ENCODE measurements at places on chromosomes 3 and 15. TPM values are rescaled to one million over a fixed set of nuclear protein-coding genes. Genes with fewer than 3 reads are reported as not detected.

- DNase-seq: peak; percentile 66
- no peak overlapping the region for H3K27ac ChIP-seq
- H3K4me1 ChIP-seq: peaks cover 23% of the 10 kb centered on the region
- no peaks in the 10 kb centered on the region for H3K36me3 ChIP-seq
- H3K4me3 ChIP-seq: no peak overlapping the region
Measured at GRCh38 chr15:99102332-99103235, 2.3 kb upstream of the SYNM start.

Gene GP9
- polyA plus RNA-seq: 5.5 TPM

GRCh38 chr3:126197854-126198584 is 17.6 kb upstream of the ALDH1L1 start:
- H3K4me3 ChIP-seq: no peak overlapping the region
- no peaks in the 10 kb centered on the region for H3K36me3 ChIP-seq
- H3K27ac ChIP-seq: no peak overlapping the region

DNA sequence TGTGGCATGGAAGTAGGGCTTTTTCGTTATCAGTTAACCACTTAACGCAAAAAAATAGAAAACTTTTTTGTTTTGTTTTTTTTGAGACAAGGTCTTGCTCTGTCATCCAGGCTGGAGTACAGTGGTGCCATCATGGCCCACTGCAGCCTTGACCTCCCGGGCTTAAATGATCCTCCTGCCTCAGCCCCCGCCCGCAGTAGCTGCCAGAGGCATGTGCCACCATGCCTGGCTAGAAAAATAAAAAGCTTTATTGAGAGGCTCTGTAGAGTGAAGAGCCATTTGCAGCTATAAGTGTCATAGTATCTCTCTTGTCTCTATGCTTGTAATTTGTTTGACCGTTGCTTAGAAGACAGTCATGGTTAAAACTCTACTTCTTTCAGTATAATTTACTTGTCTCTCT is 13.5 kb downstream of the PPP4R2 start:
- no peak for DNase-seq
- no peak overlapping the region for H3K4me3 ChIP-seq
- no peaks in the 10 kb centered on the region for H3K27me3 ChIP-seq
- peaks cover 15% of the 10 kb centered on the region for H3K4me1 ChIP-seq
- peaks cover 5% of the 10 kb centered on the region for H3K36me3 ChIP-seq

- H3K36me3 ChIP-seq: no peaks in the 10 kb centered on the region
- DNase-seq: no peak
- no peak overlapping the region for H3K4me3 ChIP-seq
- H3K27me3 ChIP-seq: no peaks in the 10 kb centered on the region
- H3K27ac ChIP-seq: no peak overlapping the region
- H3K4me1 ChIP-seq: peaks cover 8% of the 10 kb centered on the region
Measured at GRCh38 chr3:141469720-141470119, 17.1 kb upstream of the RASA2 start.

Gene CLDN16
- polyA plus RNA-seq: 0.06 TPM

DNA sequence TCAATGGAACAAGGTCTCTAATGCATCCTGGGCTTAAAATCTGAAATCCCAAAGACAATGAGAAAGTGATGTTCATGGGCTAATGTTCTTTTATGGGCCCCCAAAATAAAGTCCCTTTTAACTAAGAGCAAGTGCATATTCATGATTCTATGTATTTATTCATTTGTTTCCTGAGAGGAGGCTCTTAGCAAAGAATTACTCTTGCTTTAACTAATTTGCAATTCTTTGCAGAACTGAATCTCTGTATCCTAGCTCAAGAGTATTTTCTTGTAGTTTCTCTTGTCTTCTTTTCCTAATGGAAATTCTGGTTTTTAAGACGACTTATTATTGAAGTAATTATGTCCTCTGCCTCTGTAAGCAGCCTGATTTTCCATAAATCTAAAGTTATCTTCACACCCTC is 202.2 kb upstream of the TP63 start:
- H3K4me3 ChIP-seq: no peak overlapping the region
- no peak for DNase-seq
- H3K27ac ChIP-seq: no peak overlapping the region
- no peaks in the 10 kb centered on the region for H3K27me3 ChIP-seq
- H3K4me1 ChIP-seq: no peaks in the 10 kb centered on the region

DNA sequence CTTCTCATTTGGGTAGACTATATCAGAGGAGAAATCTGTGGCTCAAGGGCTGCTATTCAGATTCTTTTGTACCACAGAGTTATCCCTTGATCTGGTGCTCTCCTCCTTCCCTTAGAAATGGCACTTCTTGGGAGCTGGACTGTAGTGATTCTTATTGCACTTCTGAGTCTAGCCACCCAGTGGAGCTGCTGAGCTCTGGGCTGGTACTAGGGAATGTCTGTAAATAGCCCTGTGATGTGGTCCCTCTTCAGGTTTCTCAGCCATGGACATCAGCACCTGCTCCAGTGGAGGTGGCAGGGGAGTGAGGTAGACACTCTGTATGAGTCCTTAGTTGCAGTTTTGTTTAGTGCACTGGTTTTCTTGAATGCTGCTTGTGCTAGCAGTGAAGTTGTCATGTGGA is 1292.6 kb downstream of the SI start:
- no peaks in the 10 kb centered on the region for H3K4me1 ChIP-seq
- no peaks in the 10 kb centered on the region for H3K27me3 ChIP-seq
- no peak for DNase-seq
- H3K36me3 ChIP-seq: no peaks in the 10 kb centered on the region
- H3K27ac ChIP-seq: no peak overlapping the region

DNA sequence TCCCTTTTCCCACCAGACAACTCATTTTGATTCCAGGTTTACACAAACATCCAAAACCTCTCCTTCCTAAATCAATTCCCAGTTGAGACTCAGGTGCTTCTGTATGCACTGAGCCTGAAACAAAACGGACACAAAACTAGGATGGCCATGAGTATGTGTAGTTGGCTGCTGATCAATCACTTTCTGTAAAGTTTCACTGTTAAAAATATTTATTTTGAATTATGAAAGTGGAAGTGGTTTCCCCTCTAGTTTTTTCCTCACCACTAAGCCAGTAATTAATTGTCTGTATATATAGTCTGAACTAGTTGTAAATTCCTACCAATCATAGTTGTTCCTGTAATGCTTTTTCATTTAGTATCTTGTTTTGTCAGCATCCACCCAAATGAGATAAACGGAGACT is 51.7 kb upstream of the TSPAN3 start:
- peaks cover 5% of the 10 kb centered on the region for H3K36me3 ChIP-seq
- no peak overlapping the region for H3K4me3 ChIP-seq
- no peaks in the 10 kb centered on the region for H3K4me1 ChIP-seq
- H3K27ac ChIP-seq: no peak overlapping the region
- no peaks in the 10 kb centered on the region for H3K27me3 ChIP-seq

DNA sequence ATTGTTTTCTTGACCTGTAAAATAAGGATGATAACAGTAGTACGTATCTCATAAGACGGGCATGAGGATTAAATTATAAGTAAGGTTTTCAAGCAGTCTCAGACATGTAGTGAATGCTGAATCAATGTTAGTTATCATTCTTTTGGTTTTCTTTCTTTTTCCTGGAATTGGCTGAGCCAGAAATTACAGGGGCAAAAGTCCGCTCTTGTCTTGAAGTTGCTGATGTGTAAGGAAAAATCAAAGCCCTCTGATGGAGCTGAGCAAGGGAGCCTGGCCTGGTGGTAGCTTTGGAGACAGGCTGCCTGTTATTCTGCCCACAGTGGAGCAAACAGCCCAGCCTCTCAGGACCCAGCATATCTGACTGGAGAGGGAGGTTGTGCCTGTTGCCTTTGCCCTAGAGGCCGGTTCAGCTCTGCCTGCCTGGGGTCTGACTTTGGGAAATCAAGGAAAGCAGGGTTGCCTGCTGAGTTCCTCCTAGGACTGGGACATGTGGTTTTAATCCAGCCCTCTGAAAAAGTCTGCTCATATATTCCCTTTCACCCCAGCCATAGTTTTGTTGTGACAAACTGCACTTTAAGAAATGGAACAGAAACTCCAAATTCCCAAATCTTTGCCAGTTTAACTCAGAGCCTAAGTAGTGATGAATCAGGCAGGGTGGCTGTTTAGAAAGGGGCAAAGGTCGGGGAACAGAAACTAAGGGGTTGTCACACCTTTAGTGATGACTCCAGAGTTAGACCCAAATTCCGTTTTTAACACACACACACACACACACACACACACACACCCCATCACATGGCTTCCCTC is 40.1 kb downstream of the GASK1A start:
- no peak for DNase-seq
- no peak overlapping the region for H3K4me3 ChIP-seq
- no peak overlapping the region for H3K27ac ChIP-seq
- peaks cover 17% of the 10 kb centered on the region for H3K4me1 ChIP-seq
- no peaks in the 10 kb centered on the region for H3K27me3 ChIP-seq
- H3K36me3 ChIP-seq: no peaks in the 10 kb centered on the region
